ENCODE measurements at places on chromosomes 13 and 19.
A peak's percentile ranks its signal among the peaks of the same experiment; 100 is the strongest.

DNA sequence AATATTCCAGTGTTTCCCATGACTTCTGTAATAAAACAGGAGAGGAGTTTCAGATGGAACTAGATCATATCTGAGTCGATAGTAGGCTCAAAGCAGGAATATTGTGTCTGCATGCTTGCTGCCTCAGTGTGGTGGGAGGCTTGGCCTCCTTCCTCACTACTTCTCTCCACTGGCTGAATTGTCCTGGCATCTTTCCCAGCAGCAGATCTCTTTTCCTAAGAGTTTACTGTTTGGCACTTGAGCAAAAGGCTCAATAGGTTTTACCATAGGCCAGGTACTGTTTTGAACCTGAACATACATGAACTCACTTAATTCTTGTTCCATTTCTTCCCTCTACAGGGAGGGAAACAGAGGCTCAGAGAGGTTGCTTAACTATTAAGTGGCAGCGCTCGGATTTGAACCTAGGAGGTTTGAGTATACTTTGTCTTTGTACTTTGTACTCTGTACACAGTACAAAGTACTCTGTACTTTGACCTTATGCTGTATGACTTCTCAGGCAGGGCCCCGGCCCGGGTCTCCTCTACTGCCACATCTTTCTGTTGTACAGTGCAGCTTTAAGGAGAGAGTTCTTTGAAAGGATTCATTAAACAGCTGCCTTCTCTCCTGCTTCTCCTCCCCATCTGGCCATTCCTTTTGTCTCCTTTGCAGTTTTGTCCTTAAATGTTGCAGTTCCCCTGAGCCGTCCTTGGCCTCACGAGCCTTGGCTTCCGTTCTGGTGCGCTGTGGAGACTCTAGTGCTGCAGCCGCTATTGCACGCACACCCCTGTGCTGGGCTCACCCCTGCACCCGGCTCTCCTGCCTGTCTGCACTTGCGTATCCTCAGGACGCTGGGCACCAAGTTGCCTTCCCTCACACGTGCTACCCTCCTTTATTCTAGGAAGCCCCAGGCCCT, 8.1 kb downstream of the B3GLCT start:
- no peak for DNase-seq

DNA sequence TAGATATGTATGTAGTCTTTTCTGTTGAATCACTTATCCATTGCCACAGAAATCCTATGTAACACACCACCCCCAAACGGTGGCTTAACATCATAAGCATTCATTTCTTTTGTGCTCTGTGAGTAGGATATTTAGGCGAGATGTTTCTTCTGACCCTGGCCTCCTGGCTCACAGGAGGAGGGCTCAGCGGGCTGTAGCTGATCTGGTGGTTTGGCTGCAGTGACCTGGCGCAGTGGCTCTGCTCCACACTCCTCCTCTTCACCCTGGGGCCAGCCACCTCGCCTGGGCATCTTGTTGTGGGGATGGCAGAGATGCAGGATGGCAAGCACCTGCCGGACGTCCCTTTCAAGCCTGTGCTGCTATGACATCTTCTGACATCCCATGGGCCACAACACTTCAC, 147.1 kb upstream of the IRS2 start:
- DNase-seq, result no peak

DNA sequence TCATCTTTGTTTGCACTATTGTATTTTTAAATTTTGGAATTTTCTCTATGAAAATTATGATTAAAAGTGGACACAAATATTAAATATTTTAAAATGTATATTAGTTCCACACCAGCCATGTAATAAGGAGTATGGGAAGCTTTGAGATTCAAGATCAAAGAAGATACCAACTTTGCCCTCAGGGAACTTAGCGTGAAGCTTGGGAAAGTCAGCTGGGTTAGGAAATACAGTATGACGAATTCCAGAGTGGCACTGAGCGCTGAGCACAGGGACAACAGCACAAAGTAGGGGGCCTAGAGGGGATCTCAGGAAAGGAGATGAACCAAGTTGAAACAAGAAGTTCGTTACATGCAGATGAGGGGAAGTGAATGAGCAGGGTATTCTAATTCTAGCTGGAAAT, 76.9 kb upstream of the SHISA2 start:
- DNase-seq, result no peak

GRCh38 chr19:16531380-16531669, 10.9 kb downstream of the CHERP start:
- DNase-seq, result no peak

DNA sequence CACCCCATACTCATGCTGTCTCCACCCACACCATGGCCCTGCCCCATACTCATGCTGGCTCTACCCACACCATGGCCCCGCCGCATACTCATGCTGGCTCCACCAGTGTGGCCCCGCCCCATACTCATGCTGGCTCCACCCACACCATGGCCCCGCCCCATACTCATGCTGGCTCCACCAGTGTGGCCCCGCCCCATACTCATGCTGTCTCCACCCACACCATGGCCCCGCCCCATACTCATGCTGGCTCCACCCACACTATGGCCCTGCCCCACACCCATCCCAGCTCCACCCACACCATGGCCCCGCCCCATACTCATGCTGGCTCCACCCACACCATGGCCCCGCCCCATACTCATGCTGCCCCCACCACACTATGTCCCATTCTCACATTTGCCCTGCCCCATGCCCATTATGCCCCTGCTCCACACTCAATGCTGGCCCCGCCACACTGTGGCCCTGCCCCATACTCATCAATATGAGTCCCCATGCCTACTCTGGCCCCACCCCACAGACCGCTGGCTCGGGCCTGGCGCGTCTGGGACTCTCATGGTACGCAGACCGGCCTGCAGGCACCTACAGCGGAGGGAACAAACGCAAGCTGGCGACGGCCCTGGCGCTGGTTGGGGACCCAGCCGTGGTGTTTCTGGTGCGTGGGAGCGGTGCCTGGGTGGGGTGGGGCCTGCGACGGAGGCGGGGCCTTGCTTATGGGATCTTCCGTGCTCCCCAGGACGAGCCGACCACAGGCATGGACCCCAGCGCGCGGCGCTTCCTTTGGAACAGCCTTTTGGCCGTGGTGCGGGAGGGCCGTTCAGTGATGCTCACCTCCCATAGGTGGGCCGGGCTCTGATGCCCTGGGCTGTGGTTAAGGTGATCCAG, 3.7 kb upstream of the ARHGAP45 start:
- DNase-seq, result no peak

DNA sequence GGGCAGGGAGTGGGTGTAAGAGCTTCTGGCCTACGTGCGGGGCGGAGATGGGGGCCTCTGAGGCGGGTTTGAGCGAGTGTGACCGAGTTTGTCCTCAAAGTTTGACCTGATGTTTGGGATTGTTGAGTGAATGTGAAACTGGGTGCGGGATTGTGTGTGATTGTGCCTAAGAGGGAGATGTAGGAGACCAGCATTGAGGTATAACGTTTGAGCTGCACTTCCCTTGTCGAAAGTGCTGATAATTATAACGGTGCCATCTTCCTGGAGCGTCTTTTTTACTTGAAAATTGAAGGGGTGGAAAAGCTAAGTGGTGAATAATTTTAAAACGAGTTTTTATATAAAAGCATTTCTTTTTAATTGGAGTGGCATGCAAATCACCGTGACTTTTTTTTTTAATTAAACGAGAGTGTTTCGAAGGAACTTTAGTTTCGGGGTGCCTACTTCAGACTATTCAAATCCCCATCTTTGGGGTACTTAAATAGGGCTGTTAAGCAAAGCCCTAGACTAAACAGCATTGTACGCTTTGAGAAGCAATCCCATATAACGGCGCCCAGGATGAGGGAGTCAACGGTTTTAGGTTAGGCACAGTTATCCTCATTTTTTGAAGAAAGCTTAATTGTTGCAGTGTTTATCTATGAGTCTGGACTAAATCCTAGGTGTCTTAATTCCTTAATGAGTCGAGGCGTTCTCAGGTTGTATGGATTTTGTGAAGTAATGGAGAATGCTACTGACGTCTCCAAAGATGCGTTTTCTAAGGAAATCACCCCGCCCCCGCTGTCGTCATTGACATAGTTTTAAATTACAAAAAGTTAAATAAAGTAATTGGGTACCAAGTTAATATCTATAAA, 594 bp downstream of the ZNF146 start:
- DNase-seq, result peak; percentile 10

DNA sequence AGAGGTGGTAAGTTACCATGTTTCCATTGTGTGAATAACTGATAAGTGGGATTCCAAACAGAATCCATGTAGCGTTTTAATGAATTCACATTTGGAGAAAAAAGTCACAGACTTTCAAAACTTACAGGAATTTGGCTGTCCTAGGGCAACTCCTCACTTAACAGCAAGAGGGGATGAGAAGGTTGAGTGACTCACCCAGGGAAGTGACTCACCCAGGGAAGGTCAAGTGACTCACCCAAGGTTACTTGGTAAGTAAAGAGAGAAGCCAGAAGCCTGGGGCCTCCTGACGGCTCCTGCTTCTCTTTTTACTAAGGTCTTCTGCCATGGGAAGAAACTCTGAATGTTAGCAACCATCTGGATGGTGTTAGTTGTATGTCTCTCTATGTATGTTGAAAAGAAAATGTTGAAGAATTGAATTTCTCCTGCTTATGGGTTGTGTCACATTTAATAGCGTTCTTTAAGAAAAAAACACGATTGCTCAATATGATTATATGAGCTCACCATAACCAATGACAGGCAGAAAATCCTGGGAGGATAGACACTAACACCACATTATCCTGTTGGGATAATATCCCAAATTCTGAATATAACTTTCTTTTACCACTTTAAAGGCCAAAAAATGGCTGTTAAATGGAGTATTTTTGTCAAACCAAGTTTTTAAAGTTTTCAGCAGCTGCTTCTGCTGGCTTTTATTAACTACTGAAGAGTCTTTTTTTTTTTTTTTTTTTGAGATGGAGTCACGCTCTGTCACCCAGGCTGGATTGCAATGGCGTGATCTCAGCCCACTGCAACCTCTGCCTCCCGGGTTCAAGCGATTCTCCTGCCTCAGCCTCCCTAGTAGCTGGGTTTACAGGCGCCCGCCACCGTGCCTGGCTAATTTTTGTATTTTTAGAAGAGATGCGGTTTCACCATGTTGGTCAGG, 195.6 kb downstream of the GGACT start:
- DNase-seq, result no peak

- DNase-seq, result peak; percentile 79
Measured at GRCh38 chr19:41308450-41309179, 1.4 kb upstream of the CCDC97 start.

- no peak for DNase-seq
Measured at GRCh38 chr13:44142941-44143665, 230.5 kb upstream of the SERP2 start.

- no peak for DNase-seq
Measured at GRCh38 chr19:28293685-28294084, 919.3 kb downstream of the UQCRFS1 start.

DNA sequence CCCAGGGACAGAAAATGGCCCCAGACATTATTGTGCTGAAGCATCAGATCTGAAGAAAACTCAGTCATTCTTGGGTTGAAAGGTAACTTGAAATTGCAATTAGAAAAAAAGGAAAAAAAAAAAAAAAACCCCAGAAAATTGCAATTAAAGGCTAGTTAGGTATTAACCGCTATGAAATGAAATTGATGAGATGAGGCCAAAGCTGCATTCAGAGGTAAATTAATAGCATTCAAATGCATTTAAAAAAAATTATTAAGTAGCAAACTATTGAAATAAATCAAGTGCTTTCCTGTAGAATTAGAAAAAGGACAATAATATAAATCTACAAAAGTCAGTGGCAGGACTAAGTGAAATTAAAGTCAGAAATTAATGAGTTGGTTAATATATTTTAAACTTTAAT, 6.4 kb downstream of the PGLS start:
- no peak for DNase-seq

Measured in germinal center (tissue), 1 donor.